Vein endothelial cell (primary cell): ENCODE measurements at places on chromosomes 2 and 18. TPM values are rescaled to one million over a fixed set of nuclear protein-coding genes. Genes with fewer than 3 reads are reported as not detected.

The SPEG gene
- total RNA-seq = under 0.01 and 1.4 TPM in 2 replicates

The IL1R1 gene
- 2.0 and 4.2 TPM in 2 replicates for total RNA-seq

The PLCD4 gene
- total RNA-seq = 2.9 and 6.5 TPM in 2 replicates

The THUMPD2 gene
- 7.5 and 8.8 TPM in 2 replicates for total RNA-seq

The PDCL3 gene
- total RNA-seq = 15.4 and 27.5 TPM in 2 replicates

The HAAO gene
- not detected in 2 replicates for total RNA-seq

The ACMSD gene
- total RNA-seq = not detected in 2 replicates

The KANSL3 gene
- total RNA-seq = 36.6 and 36.8 TPM in 2 replicates

The AQP4 gene
- total RNA-seq = not detected in 2 replicates

The CD8B2 gene
- total RNA-seq = not detected in 2 replicates

The SPC25 gene
- 3.6 and 6.4 TPM in 2 replicates for total RNA-seq

The COL5A2 gene
- total RNA-seq = 107 and 136 TPM in 2 replicates

The ASAP2 gene
- total RNA-seq = 68.0 and 72.8 TPM in 2 replicates

The RAB12 gene
- total RNA-seq = 49.0 and 61.2 TPM in 2 replicates

The ID2 gene
- 17.3 and 22.9 TPM in 2 replicates for total RNA-seq

The AFF3 gene
- under 0.01 and 0.10 TPM in 2 replicates for total RNA-seq

The NAT8 gene
- total RNA-seq = not detected in 2 replicates

The GKN2 gene
- 0.38 and 0.65 TPM in 2 replicates for total RNA-seq

The PARD3B gene
- 18.1 and 20.3 TPM in 2 replicates for total RNA-seq

The PSTPIP2 gene
- total RNA-seq = 5.3 and 5.6 TPM in 2 replicates

The NEB gene
- 1.2 and 1.3 TPM in 2 replicates for total RNA-seq

The AQP12A gene
- not detected in 2 replicates for total RNA-seq

The AQP12B gene
- total RNA-seq = not detected in 2 replicates

The MROH2A gene
- total RNA-seq = not detected in 2 replicates

The IL36G gene
- total RNA-seq = not detected in 2 replicates

The ASB1 gene
- total RNA-seq = 10.8 and 14.0 TPM in 2 replicates

The CHAC2 gene
- 6.9 and 9.1 TPM in 2 replicates for total RNA-seq

The SNTG2 gene
- not detected in 2 replicates for total RNA-seq

The MOCOS gene
- 0.48 and 0.65 TPM in 2 replicates for total RNA-seq

The SLC5A7 gene
- total RNA-seq = not detected in 2 replicates

The SEMA4F gene
- 3.6 TPM in 2 replicates for total RNA-seq

The GRHL1 gene
- total RNA-seq = 0.57 and 0.65 TPM in 2 replicates

The GREB1L gene
- 6.0 and 12.4 TPM in 2 replicates for total RNA-seq

The FBLN7 gene
- 1.1 and 4.6 TPM in 2 replicates for total RNA-seq

The TDRD15 gene
- total RNA-seq = not detected in 2 replicates

The SLC8A1 gene
- total RNA-seq = 1.6 and 2.3 TPM in 2 replicates

The IL18RAP gene
- not detected in 2 replicates for total RNA-seq

The ITGA4 gene
- 5.4 and 6.2 TPM in 2 replicates for total RNA-seq
